ENCODE measurements at places on chromosomes 2 and 18.

DNA sequence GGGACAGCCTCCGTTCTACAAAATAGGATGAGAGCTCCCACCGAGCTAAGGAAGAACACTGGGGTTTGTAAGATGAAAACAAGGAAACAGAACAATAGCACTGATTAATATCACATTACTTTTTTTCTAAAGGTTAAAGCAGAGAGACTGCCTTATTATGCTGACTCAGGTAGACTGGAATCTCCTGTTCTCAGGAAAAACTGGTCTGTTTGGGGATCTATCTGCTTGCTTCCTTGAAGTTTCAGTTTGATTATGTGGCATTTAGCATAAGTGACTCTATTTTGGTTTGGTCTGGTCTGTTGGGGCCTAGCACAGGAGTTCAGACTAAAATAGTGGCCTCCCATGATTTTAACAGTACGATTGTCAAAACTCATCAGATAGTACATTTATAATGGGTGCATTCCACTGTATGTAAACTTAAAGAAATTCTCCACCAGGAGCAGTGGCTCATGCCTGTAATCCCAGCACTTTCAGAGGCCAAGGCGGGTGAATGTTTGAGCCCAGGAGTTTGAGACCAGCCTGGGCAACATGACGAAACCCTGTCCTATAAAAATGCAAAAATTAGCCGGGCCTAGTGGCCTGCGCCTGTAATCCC, 64.1 kb upstream of the NDUFV2 start:
- DNase-seq, result no peak

- DNase-seq, result no peak
Observed at GRCh38 chr2:71665168-71666093, 212.1 kb downstream of the DYSF start.

GRCh38 chr2:101149241-101150192, 1.7 kb downstream of the TBC1D8 start:
- no peak for DNase-seq

DNA sequence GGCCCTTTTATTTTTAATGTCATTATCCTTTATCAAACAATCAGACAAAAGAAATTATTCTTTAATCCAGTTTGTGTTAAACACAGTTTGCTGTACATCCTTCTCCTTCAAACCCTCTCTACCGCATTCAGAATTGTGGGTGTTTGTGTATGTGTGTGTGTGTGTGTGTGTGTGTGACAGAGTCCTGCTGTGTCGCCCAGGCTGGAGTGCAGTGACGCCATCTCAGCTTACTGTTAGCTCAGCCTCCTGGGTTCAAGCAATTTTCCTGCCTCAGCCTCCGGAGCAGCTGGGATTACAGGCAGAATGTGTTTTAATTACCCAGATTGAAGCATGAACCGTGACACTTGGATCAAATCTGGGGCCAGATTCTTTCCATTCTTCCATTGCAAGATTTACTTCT, 723.7 kb downstream of the DCDC2C start:
- no peak for DNase-seq

- no peak for DNase-seq
Observed at GRCh38 chr2:99695944-99696253, 206.1 kb upstream of the REV1 start.

- no peak for DNase-seq
Observed at GRCh38 chr2:12261986-12262680, 454.6 kb upstream of the TRIB2 start.

GRCh38 chr2:240725671-240726070, 34.0 kb downstream of the AQP12A start:
- DNase-seq, result no peak

DNA sequence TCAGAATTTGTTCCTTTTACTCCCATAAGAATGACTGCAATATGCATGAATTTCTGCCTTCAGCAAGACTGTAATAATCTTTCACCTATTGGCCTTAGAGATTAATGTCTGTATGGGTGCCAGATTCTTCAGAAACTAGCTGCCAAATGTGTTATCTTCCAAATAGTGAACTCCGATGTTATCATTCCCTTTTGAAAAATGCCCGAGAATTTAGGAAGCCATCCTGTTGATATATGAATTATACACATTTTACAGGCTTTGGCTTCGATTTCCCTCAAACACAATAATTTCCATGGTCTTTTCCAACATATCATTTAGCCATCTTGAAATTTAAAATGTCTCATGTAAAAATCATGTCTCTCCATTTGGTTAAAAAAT, 101.5 kb downstream of the ZNF521 start:
- no peak for DNase-seq
